ENCODE measurements at places on chromosomes 7 and 10.

DNA sequence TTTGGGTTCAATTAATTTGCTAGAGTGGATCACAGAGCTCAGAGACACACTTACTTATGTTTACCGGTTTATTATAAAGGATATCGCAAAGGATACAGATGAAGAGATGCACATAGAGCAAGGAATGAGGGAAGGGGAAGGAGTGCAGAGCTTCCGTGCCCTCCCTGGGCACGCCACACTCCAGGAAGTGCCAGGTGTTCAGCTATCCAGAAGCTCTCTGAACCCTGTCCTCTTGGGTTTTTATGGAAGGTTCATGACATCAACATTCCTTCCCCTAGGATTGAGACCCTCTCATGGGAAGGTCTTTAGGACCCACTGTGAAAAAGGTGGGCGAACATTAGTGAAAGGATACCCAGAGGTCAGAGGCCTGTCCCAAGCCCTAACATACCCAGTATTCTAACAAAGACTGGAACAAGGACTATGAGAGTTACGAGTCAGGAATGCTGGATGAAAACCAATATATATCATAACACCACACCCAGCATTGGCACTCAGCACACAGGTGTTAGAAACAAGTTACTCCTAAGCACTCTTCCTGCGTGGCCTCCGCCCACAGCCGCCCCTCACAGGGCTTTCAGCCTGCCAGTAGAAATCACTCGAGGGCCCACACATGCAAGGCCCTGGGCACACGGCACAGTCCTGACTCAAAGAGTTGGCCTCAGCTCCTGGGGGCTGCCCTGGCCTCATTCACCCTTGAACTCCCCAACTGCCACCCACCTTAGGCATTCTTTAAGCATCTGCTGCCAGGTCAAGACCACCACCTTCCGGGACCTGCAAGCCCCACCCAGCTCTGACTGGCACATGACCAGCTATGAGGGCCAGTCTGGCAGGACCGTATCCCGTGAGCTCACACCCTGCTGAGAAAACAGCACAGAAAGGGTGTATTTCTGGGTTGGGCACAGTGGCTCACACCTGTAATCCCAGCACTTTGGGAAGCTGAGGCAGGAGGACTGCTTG lies 5.6 kb upstream of the AIFM2 start:
- no peak for DNase-seq

- no peak for DNase-seq
Observed at GRCh38 chr7:85160223-85160622, 26.6 kb downstream of the SEMA3D start.

DNA sequence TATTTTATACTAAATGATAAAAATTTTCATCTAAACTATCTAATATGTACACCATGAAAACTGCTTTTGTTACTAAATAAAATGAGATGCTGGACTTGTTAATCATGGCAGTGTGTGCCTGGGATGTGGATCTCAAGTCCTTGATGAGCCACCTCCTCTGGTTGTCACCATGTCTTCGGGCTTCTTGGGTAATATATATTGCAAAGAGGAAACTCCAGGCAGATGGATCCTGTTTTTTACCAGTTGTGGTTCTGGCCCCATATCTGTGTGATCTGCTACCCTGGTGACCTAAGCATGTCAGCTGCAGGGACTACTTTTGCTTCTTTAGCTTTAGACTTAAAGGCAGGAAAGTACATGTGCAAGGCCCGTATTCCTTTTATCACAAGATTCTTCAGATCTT lies 46.2 kb downstream of the TMEM60 start:
- DNase-seq, result no peak

DNA sequence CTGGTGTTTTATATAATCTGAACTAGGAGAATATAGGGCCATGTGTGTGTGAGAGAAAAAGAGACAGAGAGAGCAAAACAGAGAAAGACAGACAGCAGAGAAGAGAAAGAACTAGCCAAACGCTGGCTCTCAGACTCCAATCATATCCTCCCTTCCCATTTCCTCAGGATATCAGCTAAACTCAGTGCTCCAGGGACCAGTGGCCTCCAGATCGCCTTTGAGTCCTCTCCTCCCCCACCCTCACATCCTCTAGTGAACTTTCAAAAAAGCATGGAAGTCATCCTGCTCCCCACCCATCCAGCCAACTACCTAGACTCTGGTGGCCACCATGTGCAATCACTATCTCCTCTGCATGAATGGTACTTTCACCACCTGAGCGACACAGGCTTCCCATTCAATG lies 386.1 kb upstream of the NPVF start:
- no peak for DNase-seq

DNA sequence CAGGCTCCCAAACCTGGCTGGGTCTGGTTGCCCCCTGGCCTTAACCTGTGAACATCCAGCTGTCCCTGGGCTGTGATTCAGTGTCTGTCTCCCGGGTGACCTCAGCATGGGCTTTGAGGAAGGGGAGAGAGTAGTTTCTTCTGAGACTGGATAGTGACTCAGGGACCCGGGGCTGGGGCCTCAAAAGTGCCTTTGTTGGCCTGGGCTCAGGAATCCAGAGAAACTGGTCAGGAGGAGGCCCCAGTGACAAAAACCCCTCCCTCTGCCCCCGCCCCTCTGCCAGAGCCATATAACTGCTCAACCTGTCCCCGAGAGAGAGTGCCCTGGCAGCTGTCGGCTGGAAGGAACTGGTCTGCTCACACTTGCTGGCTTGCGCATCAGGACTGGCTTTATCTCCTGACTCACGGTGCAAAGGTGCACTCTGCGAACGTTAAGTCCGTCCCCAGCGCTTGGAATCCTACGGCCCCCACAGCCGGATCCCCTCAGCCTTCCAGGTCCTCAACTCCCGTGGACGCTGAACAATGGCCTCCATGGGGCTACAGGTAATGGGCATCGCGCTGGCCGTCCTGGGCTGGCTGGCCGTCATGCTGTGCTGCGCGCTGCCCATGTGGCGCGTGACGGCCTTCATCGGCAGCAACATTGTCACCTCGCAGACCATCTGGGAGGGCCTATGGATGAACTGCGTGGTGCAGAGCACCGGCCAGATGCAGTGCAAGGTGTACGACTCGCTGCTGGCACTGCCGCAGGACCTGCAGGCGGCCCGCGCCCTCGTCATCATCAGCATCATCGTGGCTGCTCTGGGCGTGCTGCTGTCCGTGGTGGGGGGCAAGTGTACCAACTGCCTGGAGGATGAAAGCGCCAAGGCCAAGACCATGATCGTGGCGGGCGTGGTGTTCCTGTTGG lies at the start of gene CLDN4:
TSS of gene CLDN4 (plus strand) at position 316 of the 903 bp plus-strand sequence. CDS start at position 522, 206 bp downstream.
- DNase-seq, result no peak

DNA sequence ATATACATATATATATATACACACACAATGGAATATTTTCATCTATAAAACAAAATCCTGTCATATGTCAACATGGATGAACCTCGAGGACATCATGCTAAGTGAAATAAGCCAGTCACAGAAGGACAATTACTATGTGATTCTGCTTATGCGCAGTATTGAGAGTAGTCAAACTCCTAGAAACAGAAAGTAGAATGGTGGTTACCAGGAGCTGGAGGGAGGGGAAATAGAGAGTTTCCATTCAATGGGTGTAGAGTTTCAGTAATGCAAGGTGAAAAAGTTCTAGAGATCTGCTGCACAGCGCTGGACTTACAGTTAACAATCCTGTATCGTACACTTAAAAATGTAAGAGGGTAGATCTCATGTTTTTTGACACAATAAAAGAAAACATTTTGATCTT lies 181.9 kb downstream of the CDCA7L start:
- DNase-seq, result no peak

GRCh38 chr7:81430150-81430549 lies 339.7 kb downstream of the HGF start:
- DNase-seq, result no peak

DNA sequence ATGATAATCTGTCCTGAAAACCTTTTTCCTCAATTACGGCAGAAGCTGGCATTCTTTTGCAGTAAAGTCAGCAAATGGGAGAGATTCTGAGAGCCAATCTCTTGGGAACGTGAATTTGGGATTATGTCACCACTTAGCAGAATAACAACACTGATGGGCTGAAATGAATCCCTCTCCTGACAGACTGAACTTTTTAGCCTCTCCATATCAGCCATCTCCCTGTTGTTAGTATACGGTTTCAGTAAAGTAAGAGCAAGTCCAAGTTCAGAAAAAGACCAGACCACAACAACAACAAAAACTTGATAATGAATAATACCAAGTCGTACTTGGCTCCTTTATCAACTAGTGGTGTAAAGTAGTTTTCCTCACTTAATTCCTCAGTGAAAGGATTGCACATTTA lies 1048.8 kb downstream of the GATA3 start:
- no peak for DNase-seq

- no peak for DNase-seq
Observed at GRCh38 chr10:78696791-78697395, 371.9 kb upstream of the ZMIZ1 start.

- DNase-seq, result no peak
Observed at GRCh38 chr7:87317691-87318245, 27.7 kb upstream of the CROT start.

DNA sequence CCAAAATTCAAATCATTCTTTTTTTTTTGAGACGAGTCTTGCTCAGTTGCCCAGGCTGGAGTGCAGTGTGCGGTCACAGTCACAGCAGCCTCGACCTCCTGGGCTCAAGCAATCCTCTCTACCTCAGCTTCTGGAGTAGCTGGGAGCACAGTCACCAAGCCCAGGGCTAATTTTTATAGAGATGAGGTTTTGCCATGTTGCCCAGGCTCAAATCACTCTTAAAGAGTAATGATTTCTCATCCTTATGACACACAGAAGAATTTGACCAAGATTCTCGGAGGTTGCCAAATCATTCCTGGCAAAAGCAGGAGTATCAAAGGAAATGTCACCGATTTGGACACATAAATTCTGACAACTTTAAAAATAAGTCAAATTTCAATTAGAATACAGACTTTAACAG lies 39.1 kb downstream of the SIRT1 start:
- no peak for DNase-seq

- no peak for DNase-seq
Observed at GRCh38 chr10:49296382-49296781, 2.6 kb upstream of the C10orf71 start.

- no peak for DNase-seq
Observed at GRCh38 chr7:25727446-25727845, 424.6 kb upstream of the NFE2L3 start.

- DNase-seq, result peak; percentile 37
Observed at GRCh38 chr7:107045195-107045960, 873 bp downstream of the PRKAR2B start.

GRCh38 chr7:144529269-144529926 lies 125.9 kb upstream of the NOBOX start:
- no peak for DNase-seq

- no peak for DNase-seq
Observed at GRCh38 chr7:107234436-107234835, 65.6 kb downstream of the HBP1 start.

DNA sequence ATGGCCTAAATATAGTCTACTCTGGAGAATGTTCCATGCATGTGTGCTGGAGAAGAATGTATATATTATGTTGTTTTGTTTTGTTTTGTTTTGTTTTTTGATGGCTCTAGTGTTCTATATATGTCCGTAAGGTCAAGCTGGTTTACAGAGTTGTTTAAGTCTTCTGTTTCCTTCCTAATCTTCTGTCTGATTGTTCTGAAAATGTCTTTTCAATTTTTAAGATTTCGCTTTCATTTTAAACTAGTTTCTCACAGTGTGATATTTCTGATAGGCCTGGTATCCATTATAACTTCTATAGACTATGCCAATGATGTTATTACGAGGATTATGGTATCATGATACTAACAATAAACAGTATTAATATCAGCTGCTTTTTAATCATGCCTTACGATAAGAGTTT lies 1126.3 kb upstream of the SORCS1 start:
- no peak for DNase-seq

- no peak for DNase-seq
Observed at GRCh38 chr7:101564778-101565211, 64.3 kb downstream of the MYL10 start.

DNA sequence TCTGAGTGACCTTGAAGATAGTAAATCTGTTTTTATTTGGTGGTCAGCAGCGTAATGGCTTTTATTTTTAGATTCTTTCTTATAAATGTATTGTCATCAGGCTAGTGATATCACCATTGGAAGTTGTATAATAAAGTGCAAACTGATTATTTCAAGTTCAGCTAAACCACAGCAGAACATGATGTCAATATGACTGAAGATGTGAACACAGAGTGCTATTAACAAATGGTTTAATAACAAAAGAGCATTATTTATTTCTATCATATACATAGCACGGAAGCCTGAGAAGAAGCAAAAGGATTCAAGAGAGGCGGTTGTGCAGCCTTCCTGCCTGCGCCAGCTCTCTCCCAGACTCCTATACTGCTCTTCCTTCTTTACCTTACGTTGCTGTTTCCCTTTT lies 142.7 kb downstream of the SDK1 start:
- no peak for DNase-seq

DNA sequence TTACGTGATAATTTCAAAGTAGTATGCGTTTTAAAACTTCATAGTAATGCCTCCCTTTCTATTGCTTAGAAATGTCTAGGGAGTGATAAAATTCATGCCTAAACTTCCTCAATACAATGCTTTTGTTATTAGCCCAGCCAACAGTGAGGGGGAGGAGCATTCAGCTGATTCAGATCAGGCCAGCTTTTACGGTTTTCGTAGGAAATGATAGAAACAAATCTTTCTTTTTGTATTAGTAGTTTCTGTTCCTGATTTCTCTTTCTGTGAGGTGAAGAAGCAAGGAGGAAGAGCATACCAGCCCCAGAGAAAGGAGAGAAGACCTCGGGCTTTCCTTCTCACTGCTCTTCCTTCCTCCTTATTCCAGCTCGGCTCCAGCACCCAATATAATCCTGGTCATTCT lies 35.2 kb upstream of the ITPRID1 start:
- DNase-seq, result no peak

- DNase-seq, result no peak
Observed at GRCh38 chr10:94005050-94005449, 11.3 kb downstream of the PLCE1 start.

DNA sequence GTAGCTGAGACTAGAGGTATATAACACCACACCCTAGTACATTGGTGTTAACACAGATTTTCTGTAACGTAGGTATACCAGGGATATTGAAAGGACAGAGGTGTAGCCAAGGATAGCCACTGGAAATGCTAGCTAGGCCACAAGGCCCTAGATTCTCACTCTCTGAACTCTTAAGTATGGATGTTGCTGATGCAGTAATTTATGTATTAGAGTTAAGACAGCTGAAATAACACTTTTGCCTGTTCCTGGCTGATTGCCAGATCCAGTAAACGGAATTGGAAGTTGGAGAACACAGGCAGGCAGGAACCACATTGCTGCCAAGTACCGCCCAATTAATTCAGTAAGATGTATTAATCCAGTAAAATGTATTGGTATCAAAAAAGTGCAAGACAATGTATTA lies 1.8 kb downstream of the CALU start:
- no peak for DNase-seq

DNA sequence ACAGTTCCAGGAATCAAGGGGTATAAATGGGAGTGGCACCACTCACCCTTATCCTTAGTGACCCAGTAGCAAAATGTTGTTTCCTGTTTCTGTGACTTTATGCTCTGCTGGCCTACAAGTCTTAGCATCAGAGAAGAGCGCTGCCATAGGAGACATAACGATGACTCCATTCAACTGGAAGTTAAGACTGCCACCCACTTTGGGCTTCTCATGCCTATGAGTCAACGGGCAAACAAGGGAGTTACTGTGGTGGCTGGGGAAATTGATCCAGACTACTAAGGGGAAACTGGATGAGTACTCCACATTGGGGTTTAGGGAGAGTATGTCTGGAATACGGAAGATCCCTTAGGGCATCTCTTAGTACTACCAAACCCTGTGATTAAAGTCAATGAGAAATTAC lies 40.6 kb upstream of the PIK3CG start:
- no peak for DNase-seq

- DNase-seq, result no peak
Observed at GRCh38 chr7:25820432-25821040, 331.5 kb upstream of the NFE2L3 start.

GRCh38 chr10:70271996-70272924 lies 11.5 kb downstream of the NPFFR1 start:
- no peak for DNase-seq
